Left kidney (tissue), 8 donors: ENCODE measurements at places on chromosomes 6 and 20. TPM values are rescaled to one million over a fixed set of nuclear protein-coding genes. Genes with fewer than 3 reads are reported as not detected.

The SDHAF4 gene
- 22.8 TPM for polyA plus RNA-seq

The PRL gene
- polyA plus RNA-seq: 0.10 TPM

The GRIK2 gene
- 16.5 TPM for polyA plus RNA-seq

The LAMP5 gene
- 7.8 TPM for polyA plus RNA-seq

The GRM4 gene
- 0.53 TPM for polyA plus RNA-seq

The ZNF337 gene
- 39.1 TPM for polyA plus RNA-seq

The AIF1 gene
- polyA plus RNA-seq: 60.5 TPM

The SLC22A1 gene
- polyA plus RNA-seq: 1.5 TPM

The TMEM74B gene
- polyA plus RNA-seq: 5.2 TPM

The POLH gene
- 28.5 TPM for polyA plus RNA-seq

The LCA5 gene
- polyA plus RNA-seq: 11.0 TPM

The IL17A gene
- polyA plus RNA-seq: not detected

The PTK6 gene
- polyA plus RNA-seq: 1.1 TPM

The RBPJL gene
- not detected for polyA plus RNA-seq

The CST2 gene
- not detected for polyA plus RNA-seq

The VSTM2L gene
- 0.76 TPM for polyA plus RNA-seq

The NKX2-4 gene
- not detected for polyA plus RNA-seq

The PHACTR3 gene
- polyA plus RNA-seq: 12.4 TPM

The SLC26A8 gene
- polyA plus RNA-seq: 0.47 TPM

The HLA-DRA gene
- 58.9 TPM for polyA plus RNA-seq

The ZNF831 gene
- polyA plus RNA-seq: 0.15 TPM

The ERVFRD-1 gene
- 0.13 TPM for polyA plus RNA-seq

The CST3 gene
- polyA plus RNA-seq: 115 TPM
